ENCODE measurements at places on chromosomes 11 and 22.

GRCh38 chr22:24112188-24112587 is 69.1 kb upstream of the SUSD2 start:
- no peak for DNase-seq

- no peak for DNase-seq
Measured at GRCh38 chr11:91209751-91210150, 986.9 kb upstream of the CHORDC1 start.

DNA sequence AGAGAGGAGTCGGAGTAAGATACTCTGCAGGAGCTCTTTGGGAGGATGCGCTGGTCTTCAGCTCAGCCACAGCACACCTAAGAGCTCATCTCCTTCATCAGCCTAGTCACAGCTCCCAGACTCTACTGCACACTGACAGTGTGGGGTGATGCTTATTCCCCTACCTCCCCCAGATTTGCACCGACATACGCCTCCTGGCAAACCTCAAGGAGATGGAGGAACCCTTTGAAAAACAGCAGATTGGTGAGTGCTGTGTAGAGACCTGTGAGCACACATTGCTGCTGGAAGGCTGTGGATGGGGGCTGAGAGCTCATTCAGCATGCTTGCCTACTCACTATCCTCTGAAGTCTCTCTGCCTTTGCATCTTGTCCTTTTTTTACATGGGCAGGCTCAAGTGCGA is 9.3 kb upstream of the SGSM3 start:
- no peak for DNase-seq

DNA sequence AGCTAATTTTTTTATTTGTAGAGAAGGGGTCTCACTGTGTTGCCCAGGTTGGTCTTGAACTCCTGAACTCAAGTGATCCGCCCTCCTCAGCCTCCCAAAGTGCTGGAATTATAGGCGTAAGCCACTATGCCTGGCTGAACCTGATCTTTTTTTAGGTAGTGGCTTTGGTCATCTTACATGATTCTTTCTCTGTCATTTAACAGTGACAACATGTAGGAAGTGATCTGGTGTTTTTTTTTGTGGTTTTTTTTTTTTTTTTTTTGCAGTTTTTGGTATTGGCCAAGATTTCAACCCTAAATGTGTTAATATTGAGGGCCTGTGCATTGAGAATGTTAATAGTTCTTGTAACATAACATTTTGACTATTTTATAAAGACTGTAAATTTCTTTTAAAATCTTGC is 8.0 kb upstream of the FERMT3 start:
- no peak for DNase-seq

- no peak for DNase-seq
Measured at GRCh38 chr22:25327018-25327755, 107.7 kb downstream of the CRYBB2 start.

GRCh38 chr22:19981961-19982920 is 34.4 kb downstream of the ARVCF start:
- no peak for DNase-seq

DNA sequence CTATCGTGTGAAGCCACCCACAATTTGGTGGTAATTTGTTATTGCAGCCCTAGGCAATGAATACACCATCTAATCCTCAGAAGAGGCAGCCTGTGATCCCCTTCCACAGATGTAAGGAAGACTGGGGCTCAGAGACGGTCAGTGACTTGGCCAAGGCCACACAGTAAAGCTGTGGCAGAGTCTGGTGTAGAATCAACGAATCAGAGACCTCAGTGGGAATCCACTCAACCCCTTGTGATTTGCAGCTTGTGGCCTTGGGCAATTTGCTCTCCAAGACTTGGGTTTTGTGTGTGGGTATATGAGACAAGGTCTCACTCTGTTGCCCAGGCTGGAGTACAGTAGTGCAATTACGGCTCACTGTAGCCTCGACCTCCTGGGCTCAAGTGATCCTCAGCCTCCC is 1.9 kb downstream of the LGALS2 start:
- no peak for DNase-seq

DNA sequence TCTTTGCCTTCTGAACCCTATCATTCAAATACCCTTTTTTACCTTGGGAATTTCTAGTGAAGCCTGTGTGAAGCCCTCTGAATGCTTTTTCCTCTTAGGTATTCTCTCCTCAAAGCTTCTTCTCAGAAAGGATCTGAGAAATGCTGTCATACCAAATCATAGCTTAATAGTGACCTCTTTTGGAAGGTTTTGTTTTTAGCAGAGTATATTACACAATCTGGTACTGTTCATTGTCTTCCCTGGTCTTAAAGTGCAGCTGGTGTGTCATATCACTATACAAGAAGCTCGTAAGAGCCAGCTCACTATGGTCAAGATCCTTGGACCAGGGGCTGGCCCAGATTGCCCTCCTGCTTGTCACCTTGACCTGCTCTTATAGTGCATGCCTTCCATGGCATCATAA is 204.4 kb upstream of the ANO5 start:
- DNase-seq: no peak

GRCh38 chr11:21774212-21774611 is 418.7 kb upstream of the ANO5 start:
- no peak for DNase-seq

- no peak for DNase-seq
Measured at GRCh38 chr11:121328967-121329679, 36.6 kb downstream of the SC5D start.

DNA sequence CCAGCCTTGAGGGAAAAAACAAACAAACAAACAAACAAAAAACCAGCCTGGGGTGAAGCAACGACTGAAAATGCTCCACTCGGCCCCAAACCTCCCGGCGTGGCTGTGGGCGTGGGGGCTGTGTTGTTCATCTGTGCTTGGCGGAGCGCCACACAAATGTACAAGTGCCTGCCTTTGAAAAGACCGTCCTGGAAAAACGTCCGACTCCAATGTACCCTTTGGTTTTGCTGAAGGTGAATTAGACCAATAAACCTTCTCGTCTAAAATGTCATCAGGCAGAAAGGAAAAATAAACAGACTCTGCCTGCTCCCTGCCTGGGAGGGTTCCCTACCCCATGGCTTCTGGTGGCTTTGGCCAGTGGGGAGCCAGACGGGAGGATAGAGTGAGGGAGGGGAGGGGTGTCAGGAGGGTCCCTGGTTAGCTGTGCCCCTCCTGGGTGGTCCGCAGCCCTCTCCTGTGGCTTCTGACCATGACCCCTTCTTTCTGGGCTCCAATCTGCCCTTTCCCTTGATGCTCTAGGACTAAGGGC is 93.9 kb downstream of the TRMU start:
- no peak for DNase-seq
